ENCODE measurements at places on chromosomes 4 and X. TPM values are rescaled to one million over a fixed set of nuclear protein-coding genes. Genes with fewer than 3 reads are reported as not detected.

Gene NKX3-2
- total RNA-seq, result not detected

Gene TEX13C
- total RNA-seq, result not detected

Gene ZNF732
- not detected for total RNA-seq

Gene DCX
- not detected for total RNA-seq

Gene TMEM47
- 24.8 TPM for total RNA-seq

Gene BMPR1B
- 6.0 TPM for total RNA-seq

Gene SLC10A4
- total RNA-seq, result 1.6 TPM

Gene GATB
- total RNA-seq, result 14.2 TPM

Gene KIF4A
- total RNA-seq, result 0.86 TPM

Gene CENPVL3
- total RNA-seq, result not detected

Gene CACNA1F
- 1.4 TPM for total RNA-seq

Gene SMIM10
- total RNA-seq, result 4.1 TPM

Gene RAB40A
- 0.53 TPM for total RNA-seq
